ENCODE measurements at places on chromosomes 2 and 18.

DNA sequence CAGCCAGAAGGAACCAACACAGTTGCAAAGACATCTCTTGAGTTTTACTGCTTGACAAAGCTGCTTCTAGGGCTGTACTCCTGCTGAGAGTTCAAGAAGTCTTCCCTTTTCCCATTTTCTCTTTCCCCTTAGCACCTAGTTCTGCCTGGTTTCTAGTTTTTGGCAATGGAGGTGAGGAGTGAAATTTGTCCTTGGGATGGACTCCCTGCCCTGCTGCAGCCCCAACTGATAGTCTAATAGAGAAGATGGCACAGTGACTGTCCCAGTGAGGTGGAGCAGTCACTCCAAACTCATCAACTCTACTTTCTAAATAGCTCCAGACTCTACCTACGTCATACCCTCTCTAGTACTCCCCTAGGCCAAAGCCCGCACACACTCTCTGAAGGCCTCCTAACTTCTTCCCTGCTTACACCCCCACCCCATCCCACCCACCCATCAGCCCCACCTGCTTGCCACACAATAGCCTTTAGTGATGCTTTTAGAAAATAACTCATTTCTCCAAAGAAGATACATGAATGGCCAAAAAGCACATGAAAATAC lies 164.4 kb downstream of the DDX1 start:
- DNase-seq: no peak

DNA sequence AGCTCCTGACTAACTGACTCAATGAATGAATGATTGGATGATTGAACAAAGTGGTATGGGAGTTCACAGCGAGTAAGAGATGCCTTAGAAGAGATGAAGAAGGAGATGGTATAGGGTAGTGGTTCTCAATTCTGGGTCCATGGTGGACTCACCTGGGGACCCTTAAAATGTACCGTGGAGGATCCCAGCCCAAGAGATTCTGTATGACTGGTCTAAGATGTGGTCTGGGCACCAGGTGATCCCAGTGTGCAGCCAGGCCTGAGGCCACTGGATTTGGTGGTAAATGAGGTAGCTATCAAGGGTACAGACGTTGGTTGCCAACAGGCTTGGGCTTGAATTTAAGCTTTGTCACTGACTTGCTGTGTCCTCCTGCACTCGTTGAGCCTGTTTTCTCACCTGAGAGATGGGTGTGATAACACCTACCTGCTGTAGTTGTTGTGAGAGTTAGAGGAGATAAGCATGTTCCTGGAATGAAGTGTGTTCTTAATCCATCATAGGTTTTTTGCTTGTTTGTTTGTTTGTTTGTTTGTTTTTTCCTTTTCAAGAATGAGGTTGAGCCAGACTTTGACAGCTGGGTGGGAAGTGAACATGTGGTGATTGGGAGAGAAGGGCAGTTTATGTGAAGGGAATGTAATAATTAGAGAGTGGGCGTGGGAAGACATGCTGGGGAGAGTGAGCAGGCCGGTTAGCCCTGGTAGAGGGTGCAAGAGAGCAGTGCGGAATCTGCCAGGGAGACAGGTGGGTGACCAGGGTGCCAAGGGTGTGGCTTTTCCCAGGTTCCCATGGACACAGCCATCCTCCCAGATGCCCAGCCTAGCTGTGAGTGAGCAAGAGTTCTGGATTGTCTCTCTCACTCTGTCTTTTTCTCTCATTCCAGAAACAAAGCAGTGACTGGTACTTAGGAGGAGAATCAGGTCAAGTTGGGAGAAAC lies 31.4 kb upstream of the IL1B start:
- no peak for DNase-seq

- DNase-seq: no peak
Measured at GRCh38 chr2:172962824-172963223, 112.8 kb upstream of the MAP3K20 start.

GRCh38 chr18:24443870-24444269 lies 16.6 kb upstream of the HRH4 start:
- no peak for DNase-seq

DNA sequence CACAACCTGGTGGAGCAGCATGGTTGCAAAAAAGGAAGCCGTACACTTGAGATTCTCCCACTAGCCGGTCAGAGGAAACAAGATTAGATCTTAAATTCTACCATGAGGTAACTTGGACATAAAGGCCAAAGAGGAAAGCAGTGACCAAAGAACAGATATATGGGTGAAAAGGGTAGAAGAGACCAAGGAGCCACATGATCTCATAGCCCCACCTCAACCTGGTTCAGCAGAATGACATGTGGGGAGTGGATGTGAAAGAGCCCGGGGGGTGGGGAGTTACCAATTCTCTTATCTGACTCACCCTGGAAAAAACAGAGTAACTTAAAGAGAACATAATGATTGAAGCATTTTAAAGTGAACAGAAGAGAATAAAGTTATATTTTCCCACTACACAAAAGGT lies 683.0 kb downstream of the DSC3 start:
- DNase-seq: no peak

- peak; percentile 52 for DNase-seq
Measured at GRCh38 chr2:75079575-75079974, 119.7 kb downstream of the TACR1 start.

- DNase-seq: no peak
Measured at GRCh38 chr2:165277295-165277694, 38.1 kb downstream of the SCN2A start.

- no peak for DNase-seq
Measured at GRCh38 chr18:60110836-60111235, 211.0 kb downstream of the PMAIP1 start.

DNA sequence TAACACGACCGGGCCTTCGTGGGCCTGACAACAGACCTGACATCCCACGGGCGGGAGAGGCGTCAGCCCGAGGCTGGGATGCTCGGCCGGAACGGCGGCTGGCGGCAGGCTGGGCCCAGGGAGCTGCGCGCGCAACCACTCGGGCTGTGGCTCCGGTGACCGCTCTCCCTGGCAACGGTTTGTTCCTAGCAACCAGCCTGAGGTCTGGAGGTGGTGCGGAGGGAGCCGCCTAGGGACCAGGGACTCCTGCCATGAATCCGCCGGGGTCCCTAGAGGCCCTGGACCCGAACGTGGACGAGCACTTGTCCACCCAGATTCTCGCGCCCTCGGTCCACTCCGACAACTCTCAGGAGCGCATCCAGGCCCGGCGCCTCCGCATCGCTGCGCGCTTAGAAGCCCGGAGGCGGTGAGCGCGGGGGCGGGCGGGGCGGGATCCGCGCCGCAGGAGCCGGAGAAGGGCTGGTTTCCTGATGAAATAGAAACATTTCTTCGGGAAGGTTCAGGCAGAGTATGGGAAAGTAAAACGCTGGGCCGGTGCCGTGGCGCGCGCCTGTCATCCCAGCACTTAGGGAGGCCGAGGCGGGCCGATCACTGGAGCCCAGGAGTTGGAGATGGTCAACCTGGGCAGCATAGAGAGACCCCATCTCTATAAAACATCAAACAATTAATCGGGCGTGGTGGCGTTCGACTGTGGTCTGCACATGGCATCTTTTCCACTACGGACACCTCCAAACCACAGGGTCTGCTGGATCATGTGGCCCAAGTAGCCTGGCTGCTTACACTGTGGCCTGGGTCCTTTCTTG lies at the start of gene DRC1:
DRC1 (plus strand) TSS at position 182 of the 803 bp plus-strand sequence; CDS start at position 252, 70 bp downstream.
- DNase-seq: peak; percentile 90

GRCh38 chr2:212299943-212300342 lies 238.7 kb downstream of the ERBB4 start:
- no peak for DNase-seq

- no peak for DNase-seq
Measured at GRCh38 chr2:25388491-25388890, 46.8 kb upstream of the DNMT3A start.

GRCh38 chr2:174031226-174031625 lies 66.1 kb upstream of the SP3 start:
- DNase-seq: no peak

DNA sequence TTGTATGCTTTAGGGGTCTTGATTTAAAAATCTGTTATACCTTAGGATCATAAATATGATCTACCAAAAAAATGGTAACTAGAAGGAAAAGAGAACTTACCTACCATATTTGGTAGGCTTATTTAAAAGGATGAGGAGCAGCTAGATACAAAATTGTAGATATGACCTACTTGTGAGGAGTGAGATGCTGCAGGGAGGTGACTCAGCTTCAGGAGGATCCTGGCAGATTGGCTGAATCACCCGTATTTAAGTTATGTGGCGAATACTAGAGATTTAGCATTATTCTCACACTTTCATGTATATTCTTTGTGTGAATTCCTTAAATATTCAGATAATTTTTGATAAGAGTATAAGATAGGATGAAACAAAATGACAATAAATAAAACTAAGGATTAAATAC lies 657.3 kb upstream of the LINC00305 start:
- DNase-seq: no peak

- DNase-seq: no peak
Measured at GRCh38 chr2:85523062-85523902, 15.7 kb upstream of the MAT2A start.

DNA sequence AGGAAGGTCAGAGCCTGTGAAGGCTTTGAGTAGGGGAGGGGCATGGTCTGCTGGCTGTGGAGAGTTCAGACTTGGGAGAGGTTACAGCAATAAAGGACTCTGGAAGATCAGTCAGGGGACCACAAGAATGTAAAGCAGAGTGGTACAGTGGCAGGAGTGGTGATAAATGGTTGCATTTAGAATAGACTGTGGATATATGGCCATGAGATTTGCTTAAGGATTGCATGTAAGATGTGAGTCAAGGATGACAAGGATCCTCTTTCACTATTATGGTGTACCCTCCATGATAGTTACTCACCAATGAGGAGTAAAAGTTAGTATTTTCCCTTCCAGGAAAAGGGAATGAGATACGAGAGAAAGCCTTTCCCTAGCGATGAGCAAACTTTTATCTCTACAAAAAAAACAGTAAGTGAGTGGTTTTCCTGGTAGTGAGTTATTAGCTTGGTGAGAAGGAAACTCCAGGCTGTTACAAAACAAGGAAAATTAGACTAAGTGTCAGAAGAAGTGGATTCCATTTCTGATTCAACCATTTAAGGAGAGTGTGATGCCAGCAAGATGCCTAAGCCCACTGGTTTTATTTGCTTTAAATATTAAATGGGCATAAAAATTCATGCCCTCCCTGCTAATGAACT lies 818.0 kb upstream of the ACVR2A start:
- no peak for DNase-seq

DNA sequence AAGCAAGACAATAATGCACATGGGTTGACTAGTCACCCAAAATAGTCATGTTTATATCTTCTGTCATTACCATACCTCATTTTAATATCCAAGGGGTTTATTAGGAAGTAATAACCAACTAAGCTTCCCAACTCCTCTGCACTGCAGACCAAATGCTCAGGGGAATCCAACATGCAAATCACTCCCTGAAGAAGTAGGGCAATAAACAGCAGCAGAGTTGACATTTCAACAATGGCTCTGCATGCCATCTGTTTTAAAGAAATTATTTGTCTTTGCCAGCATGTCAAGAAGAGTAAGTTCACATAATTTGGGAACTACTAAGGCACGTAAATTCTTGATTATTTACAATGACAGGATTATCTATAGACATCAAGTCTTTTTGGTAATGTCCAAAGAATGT lies 84.4 kb upstream of the LYPD1 start:
- no peak for DNase-seq

- peak; percentile 65 for DNase-seq
Measured at GRCh38 chr2:216596236-216596979, 36.8 kb upstream of the IGFBP2 start.

GRCh38 chr2:190911813-190912212 lies 31.2 kb downstream of the GLS start:
- DNase-seq: no peak

DNA sequence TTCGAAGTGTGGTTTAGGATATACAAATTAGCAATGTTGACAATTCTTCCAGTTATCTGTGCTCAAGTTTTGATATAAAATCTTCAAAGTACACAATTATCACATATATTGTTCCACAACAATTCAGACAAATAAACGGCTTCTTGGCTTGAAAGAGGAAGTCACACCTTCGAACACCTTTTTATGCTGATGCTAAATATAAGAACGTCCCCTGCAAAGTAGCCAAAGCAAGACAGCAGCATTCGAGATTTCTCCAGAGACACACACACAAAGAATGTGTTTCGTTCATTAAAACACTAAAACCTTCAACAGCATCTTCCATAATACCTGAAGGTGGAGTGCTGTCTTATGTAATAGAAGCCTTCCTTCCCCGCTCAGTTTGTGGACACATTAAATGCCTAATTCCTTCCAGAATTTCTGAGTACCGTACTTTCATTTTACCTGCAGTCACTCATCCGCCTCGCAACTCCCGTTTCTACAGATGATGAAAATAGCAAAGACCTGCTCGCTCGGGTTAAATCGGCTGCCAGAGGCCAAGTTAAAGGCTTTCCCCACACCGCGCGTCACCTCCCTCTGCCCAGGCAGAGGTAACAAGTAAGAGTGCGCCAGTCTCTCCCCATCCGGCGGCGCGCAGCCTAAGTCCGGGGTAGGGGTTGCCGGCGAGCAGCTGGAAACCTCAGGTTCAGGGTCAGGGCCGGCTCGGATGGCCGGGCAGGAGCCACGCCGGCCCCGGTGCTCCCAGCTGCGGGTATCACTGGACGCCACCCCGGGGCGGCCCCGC lies 847 bp downstream of the SERPINE2 start:
- DNase-seq: peak; percentile 36

GRCh38 chr2:120300385-120300784 lies 45.6 kb upstream of the INHBB start:
- no peak for DNase-seq

DNA sequence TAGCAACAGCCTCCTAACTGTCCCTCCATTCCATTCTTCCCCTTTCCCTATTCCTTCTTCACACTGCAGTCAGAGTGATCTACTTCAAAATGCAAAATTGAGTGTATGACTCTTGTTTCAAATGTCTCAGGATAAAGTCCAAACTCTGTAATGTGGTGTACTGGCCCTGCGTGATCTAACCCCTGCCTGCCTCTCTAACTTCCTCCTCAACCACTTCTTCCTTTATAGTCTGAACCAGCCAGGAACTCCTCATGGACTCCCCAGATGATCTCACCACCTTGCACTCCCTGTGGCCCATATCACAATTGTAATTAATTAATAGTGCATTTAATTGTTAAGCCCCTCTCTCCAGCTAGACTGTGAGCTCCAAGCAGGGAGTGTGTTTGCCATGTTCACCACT lies 3.1 kb upstream of the B3GNT2 start:
- DNase-seq: no peak

- no peak for DNase-seq
Measured at GRCh38 chr2:234107861-234108260, 57.4 kb downstream of the SPP2 start.

DNA sequence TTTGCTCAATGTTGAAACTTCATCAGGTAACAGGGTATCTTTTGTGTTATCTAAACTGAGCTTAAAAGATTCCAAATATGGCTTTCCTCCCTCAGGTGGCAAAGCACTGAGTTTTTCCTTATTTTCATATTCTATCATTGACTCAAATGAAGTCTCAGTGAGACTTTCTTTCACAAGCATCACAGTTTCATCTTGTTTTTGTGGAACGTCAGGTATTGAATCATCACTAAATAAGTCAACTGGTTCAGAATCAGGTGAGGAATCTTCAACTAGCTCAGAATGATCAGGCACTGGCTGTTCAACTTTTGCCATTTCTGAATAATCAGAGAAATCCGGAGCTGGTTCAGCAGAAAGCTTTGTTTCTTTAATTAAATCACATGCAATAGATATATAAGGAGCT lies 24.6 kb downstream of the RTN4 start:
- no peak for DNase-seq

GRCh38 chr2:44766220-44766619 lies 175.3 kb upstream of the SIX3 start:
- no peak for DNase-seq

All from NCI-H345 (cell line).